Stimulated activated CD4-positive, alpha-beta T cell treated with anti-CD3 and anti-CD28 coated beads, Interleukin-4, amount 100 ng/mL, for 24 hours (primary cell): ENCODE measurements at places on chromosomes 7 and 10.

DNA sequence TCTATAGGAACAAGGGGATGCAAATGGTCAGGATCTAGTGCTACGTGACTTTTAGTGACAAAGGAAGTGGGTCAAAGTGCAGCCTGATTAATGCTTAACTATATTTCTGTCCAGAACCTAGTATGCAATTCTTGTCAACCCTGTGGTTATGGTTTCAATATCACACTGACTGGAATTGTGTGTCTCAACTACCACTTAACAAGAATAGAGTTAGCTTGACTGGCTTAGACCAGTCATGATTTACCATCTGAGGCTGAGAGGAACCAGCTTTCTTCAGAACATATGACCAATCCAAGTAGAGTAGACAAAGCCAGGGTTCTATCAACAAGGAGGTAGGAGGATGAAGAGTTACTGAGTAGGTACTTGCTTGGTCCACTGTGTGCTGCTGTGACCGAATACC lies 54.4 kb downstream of the MYPN start:
- DNase-seq, result no peak

DNA sequence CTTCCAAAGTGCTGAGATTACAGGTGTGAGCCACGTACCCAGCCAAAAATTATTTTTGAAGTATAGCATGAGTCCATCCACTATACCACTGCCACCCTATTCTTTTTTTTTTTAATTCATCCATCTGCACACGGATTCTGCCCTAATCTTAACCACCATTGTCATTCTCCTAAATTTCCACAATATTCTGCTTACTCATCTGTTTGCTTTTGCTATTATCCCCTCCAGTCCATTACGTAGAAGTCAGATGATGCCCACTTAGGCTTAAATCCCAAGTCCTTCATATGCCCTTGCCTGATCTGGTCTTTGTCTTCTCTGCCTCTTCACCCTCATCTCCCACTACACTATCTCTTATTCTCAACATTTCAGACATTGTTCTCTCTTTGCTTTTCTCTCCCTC lies 86.7 kb downstream of the MMRN2 start:
- no peak for DNase-seq

DNA sequence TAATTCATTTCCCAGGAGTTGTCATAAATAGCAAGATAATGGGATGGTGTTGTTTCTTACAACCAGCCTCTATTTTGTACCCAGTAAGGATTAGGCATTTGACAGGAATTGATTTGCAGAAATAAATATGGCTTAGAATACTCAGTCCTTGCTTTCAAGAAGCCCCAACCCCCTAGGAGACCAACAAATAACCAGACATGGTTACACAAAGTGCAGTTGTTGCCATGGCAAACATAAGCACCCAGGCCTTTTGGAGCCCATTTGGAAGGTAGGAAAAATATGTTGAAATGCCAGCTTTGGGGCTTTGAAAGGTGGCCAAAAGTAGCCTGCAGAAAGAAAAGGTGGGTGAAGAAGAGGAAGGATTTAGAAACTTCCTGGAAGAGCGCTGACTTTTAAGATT lies 397.5 kb downstream of the CDC14C start:
- DNase-seq, result no peak

- DNase-seq, result no peak
Measured at GRCh38 chr10:71576842-71577241, 142.7 kb downstream of the C10orf105 start.

- DNase-seq, result no peak
Measured at GRCh38 chr7:100726996-100727761, 6.2 kb upstream of the ZAN start.

GRCh38 chr10:87634311-87634710 lies 25.4 kb upstream of the PAPSS2 start:
- DNase-seq, result no peak

GRCh38 chr10:31908157-31908556 lies 20.5 kb downstream of the ARHGAP12 start:
- no peak for DNase-seq

GRCh38 chr7:1014681-1015080 lies 29.7 kb upstream of the GPR146 start:
- DNase-seq, result no peak

GRCh38 chr7:87424075-87424474 lies 51.4 kb downstream of the ABCB4 start:
- no peak for DNase-seq

- DNase-seq, result no peak
Measured at GRCh38 chr7:90655566-90655965, 59.4 kb downstream of the CDK14 start.
